C1 segment of cervical spinal cord (tissue), 14 donors: ENCODE measurements at places on chromosomes 12 and 14.
A peak's percentile ranks its signal among the peaks of the same experiment; 100 is the strongest.

DNA sequence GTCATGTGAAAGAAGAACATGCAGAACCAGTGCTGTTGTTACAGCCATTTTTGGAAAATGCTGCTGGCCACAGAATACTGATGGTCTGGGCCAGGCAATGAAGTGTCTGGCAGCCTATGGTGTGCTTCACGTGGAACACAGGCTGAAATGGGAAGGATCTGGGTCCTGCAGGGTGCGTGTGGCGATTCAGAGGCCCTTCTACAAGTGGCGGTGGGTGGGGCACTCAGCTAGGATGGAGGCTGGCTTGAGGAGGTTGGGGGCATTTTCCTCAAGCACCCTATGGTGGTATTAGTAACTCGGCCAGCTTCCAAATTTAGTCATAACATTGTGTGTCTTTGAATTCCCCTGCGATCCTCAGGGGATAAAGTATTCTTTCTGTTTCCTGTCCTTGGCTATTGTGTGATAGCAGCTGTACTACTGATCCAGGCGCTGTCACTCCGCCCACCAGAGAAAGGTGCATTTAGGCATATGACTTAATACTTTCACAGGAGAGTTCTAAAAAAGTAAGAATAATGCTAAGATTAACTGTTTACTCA is 9.2 kb upstream of the RAD52 start:
- no peak for DNase-seq

GRCh38 chr12:119406308-119406707 is 71.8 kb downstream of the CCDC60 start:
- DNase-seq = no peak

- no peak for DNase-seq
Measured at GRCh38 chr14:65574611-65575010, 162.1 kb downstream of the FUT8 start.

- no peak for DNase-seq
Measured at GRCh38 chr12:29164477-29165393, 15.7 kb downstream of the FAR2 start.

GRCh38 chr12:101931498-101932326 is 54.3 kb downstream of the DRAM1 start:
- no peak for DNase-seq

- no peak for DNase-seq
Measured at GRCh38 chr14:96532632-96533031, 30.4 kb downstream of the PAPOLA start.

DNA sequence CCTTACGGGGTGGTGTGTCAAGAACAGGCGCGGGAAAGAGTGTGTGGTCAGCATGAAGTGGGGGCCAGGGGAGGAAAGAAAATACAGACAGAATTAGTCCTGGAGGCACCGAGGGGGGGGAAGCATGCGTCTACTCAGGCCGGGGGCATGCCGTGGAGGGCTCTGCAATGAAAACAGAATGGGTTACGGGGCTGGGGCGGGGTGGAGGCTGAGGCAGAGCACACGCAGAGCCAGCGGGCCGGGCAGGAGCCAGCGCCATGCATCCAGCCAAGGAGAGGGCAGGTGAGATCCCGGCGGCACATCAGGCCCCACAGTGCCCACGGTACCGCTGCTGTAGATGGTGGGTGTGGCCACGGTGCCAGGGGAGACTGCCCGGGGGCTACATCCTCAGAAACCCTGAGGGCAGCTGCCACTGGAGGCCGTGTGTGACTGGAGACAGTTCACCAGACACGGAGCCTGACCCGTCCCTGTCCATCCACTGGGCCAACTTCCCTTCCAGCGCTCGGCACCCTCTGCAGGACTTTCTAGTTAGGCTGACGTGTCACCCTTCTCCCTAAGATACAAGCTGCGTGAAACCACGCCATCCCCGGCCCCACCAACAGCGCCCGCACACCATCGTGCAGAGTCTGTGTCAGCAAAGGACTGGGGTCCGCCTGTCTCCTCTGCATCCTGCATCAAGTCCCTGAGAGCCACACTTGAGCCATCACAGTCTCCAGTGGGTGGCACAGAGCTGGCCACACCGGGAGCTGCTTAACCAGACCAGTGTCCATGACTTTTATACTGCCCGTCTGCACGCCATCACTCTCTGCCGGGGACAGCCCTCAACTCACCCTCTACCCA is 87.4 kb downstream of the PIWIL1 start:
- DNase-seq = no peak

DNA sequence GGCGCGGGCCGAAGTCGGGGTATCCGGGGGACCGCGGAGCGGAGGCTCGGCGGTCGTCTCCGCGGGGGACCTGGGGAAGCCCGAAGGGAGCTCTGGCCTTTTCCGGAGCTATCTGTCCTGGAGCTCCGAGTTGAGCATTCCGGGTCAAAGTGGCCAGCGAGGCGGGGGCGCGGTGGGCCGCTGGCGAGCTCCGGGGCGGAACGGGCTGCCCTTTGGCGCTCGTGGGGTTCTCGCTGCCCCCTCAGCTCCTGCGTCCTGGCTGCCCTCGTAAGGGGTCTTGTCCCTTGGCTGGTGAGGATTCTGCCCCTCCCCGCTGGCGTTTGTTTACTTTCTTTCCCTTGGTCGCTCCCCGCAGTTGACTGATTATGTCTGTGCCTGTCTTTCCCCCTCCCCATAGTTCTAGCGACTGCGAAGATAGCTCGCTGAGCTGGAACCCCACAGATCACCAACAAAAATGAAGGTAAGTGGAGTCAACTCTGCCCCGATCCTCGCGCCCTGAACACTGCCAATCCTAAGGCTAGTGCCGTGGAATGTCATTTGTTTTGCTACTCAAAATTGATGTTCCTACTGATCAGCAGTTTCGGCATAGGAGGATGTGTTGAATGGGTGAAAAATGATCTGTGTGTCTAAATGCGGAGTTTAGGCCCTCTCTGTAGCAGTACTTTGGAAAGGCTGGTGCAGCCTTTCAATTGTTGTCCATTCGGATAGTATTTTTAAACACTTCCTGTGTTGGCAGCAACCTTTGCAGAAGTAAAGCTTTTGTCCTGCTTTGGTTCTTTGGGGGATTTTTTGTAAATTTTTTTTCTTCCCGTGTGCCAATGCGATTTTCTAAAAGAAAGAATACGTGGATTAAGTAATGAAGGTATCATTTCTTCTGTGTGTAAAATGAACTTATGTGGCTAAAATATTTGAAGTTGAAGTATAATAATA is 1.3 kb downstream of the ARID4A start:
- DNase-seq = peak; percentile 22

DNA sequence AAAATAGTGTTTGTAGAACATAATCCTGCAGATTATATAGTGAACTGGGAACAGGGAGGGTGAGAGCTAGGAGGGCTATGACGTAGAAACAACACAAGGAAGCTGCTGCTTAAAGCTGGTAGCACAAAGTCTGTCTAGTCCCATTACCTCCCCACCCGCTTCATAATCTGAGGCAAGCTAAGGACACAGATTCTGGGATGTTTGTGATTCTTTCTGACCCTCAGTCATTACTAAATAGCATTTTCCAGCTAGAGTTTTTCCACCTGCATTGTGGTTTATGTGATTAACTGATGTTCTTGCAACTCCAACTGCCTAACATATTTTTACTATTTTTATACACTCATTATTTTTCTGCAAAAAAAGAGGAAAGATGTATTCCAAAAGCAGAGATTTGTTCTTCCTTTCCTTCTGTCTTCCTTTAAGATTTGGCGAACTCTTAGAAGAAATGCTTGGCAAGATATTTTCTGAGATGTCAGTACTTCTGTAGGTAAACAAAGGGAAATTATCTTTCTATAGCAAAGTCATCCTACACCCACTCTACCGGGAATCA is 293.2 kb upstream of the FAR2 start:
- no peak for DNase-seq

GRCh38 chr12:57844709-57845477 is 1.6 kb downstream of the CTDSP2 start:
- DNase-seq = no peak

GRCh38 chr12:121499929-121500793 is 80.7 kb downstream of the KDM2B start:
- peak; percentile 73 for DNase-seq

GRCh38 chr12:3117591-3118015 is 40.4 kb downstream of the TSPAN9 start:
- no peak for DNase-seq

DNA sequence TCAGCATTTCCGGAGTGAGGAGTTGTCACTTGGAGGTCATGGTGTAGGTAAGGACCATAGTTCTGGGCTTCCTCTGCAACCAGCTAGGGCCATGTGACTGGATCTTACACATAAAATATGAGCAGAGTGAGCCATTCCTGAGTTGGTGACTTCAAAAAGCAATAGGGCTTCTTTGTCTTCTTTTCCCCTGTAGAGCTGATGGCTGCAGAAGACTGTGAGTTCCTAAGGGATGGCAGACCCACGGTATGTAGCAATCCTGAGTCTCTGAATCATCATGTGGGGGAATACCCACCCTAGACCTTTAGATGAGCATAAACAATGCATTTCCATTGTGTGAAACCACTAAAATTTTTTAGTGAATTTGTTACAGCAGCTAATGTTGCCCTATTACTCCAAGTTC is 151.1 kb upstream of the TBX3 start:
- no peak for DNase-seq

- no peak for DNase-seq
Measured at GRCh38 chr12:109523071-109523470, 45.6 kb downstream of the UBE3B start.

- no peak for DNase-seq
Measured at GRCh38 chr14:100263141-100263540, 24.2 kb downstream of the YY1 start.

DNA sequence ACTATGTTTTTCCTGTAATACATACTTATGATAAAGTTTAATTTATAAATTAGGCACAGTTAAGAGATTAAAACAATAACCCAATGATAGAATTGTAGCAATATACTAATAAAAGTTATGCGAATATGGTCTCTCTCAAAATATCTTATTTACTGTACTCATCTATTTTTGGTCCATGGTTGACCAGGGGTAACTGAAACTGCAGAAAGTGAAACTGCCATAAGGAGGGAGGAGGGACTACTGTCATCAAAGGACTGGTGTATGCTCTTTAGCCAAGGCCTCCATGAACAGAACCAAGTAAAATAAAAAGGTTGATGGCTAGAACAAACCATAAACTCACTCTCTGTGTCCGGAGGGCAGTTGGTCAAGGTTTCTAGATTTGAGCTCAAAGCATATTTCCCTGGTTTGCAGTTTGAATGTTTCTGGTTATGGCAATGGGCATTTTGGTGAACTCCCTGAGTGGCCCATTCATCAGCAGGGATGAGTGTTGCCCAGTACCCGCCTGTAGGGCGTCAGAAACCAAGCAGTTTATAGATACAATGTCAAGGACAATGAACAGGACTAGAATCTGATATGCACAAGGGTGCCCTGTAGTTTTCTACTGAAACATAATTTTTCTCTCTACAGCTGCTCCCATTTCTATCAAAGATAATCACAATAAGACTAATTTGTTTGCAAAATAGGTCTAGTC is 19.8 kb downstream of the LEMD3 start:
- DNase-seq = no peak

- no peak for DNase-seq
Measured at GRCh38 chr14:80522936-80523335, 311.6 kb upstream of the DIO2 start.

- no peak for DNase-seq
Measured at GRCh38 chr12:127150479-127150878, 1116.5 kb upstream of the TMEM132C start.

- no peak for DNase-seq
Measured at GRCh38 chr12:6774499-6775062, 2.3 kb downstream of the LAG3 start.

DNA sequence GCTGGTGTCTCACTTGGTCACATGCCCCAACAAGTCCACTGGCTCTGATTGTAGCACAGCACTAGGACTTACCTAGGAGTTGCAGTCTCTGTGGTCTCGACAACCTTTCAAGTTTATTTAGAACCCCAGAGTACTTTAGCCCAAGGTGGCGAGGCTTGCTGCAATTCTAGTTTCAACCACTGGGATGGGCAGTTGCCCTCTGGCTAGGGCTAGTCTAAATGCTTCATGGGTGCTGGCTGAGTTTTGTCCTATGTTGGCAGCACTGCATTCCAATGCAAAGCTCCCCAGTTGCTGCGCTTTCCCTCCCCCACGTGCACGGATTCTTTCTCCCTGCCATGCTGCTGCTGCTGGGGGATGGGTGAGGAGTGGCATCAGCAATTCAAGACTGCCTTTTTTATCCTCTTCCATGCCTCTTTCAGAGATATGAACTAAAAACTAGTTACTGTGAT is 207.9 kb downstream of the SYNE2 start:
- DNase-seq = no peak

- no peak for DNase-seq
Measured at GRCh38 chr12:67797185-67797741, 148.7 kb downstream of the DYRK2 start.

DNA sequence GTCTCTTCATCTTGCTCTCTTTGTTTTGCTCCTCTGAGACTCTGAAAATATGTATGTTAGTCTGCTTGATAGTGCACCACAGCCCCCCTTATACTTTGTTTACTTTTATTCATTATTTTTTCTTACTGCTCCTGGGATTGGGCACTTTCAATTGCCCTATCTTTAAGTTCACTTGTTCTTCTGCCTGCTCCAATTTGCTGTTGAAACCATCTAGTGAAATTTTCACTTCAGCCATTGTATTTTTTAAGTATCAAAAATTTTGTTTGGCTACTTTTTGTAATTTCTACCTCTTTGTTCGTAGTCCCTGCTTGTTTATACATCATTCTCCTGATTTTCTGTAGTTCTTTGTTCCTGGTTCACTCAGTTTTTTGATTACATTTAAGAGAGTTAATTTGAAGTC is 223.3 kb downstream of the SLC38A4 start:
- no peak for DNase-seq

GRCh38 chr12:50050119-50050385 is 7.3 kb upstream of the ASIC1 start:
- no peak for DNase-seq

DNA sequence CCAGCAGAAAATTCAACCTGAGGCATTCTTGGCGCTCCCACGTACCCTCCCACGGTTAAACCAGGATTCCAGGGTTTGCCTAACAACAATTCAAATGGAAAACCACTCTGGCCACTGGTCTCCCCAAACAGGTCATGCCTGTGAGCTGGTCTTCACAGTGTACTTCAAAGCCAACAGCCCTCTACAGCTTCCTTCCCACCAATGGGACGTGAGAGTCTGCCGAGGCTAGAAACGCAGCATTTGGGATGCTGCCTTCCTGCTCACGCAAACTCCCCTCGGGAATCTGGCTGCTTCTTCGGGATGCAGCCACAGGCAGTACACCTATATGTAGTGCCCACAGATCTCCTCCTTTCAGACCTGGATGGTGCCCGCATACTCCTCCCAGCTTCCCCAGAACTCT is 149.1 kb downstream of the KLHL28 start:
- DNase-seq = no peak

DNA sequence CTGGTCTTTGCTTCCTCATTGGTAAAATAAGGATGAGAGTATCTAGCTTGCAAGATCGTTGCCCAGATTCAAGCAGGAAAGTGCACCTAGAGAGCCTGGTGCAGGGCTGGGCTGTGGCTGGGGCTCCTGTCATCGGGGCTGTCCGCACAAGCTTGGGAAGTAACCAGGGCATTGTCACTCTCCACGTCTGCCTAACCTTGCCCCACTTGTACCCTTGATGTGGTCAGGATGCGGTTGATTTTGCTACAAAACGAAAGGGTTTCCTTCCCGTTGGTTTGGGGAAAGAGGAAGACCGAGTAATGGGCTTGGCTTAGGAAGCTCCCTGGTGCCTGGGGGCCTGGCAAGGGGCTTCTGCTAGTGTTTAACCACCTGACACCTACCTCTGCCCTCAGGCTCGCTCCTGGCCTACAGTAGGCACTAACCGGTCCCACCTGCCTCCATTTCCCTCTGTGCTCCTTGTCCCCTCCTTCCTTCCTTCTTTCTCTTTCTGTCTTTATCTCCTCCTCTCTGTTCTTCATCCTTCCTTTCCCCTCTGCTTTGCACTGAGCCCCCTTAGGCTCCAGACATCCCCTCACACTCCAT is 21.8 kb downstream of the MVK start:
- DNase-seq = no peak

- DNase-seq = no peak
Measured at GRCh38 chr12:109673379-109673778, 40.2 kb upstream of the FAM222A start.
